Sigmoid colon (tissue), 7 donors: ENCODE measurements at places on chromosomes 7 and 10. TPM values are rescaled to one million over a fixed set of nuclear protein-coding genes. Genes with fewer than 3 reads are reported as not detected.

DNA sequence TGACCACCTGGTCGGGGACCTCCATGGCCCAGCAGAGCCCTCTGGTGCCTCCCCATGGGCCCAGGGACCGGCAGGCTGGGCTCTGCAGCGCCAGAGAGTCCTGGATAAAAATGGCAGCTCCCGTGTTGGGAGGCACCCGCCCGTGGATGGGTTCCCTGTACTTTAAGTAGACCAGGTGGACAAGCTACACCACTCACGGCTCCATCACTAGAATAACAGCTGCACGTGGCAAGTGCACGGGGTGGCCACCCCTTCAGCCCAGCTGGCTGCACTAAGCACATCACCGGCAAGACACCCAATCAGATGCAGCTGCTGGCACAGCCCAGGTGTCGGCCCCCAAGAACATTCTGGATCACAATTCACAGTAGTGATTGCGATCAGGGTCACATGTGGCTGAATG lies 69.8 kb downstream of the DIP2C start:
- no peaks in the 10 kb centered on the region for H3K4me1 ChIP-seq
- H3K36me3 ChIP-seq: no peaks in the 10 kb centered on the region
- DNase-seq: no peak
- H3K27me3 ChIP-seq: no peaks in the 10 kb centered on the region
- H3K4me3 ChIP-seq: no peak overlapping the region

Gene IGFBP3
- total RNA-seq: 212 TPM

Gene TFAM
- total RNA-seq: 10.8 TPM

GRCh38 chr7:33428415-33428814 lies 299.1 kb downstream of the BBS9 start:
- H3K27ac ChIP-seq: no peak overlapping the region
- H3K36me3 ChIP-seq: no peaks in the 10 kb centered on the region
- no peaks in the 10 kb centered on the region for H3K27me3 ChIP-seq
- DNase-seq: no peak

GRCh38 chr10:127259347-127259746 lies 63.0 kb upstream of the INSYN2A start:
- H3K4me3 ChIP-seq: no peak overlapping the region
- no peaks in the 10 kb centered on the region for H3K4me1 ChIP-seq
- no peaks in the 10 kb centered on the region for H3K27me3 ChIP-seq
- DNase-seq: no peak
- H3K27ac ChIP-seq: no peak overlapping the region
- peaks cover 8% of the 10 kb centered on the region for H3K36me3 ChIP-seq

DNA sequence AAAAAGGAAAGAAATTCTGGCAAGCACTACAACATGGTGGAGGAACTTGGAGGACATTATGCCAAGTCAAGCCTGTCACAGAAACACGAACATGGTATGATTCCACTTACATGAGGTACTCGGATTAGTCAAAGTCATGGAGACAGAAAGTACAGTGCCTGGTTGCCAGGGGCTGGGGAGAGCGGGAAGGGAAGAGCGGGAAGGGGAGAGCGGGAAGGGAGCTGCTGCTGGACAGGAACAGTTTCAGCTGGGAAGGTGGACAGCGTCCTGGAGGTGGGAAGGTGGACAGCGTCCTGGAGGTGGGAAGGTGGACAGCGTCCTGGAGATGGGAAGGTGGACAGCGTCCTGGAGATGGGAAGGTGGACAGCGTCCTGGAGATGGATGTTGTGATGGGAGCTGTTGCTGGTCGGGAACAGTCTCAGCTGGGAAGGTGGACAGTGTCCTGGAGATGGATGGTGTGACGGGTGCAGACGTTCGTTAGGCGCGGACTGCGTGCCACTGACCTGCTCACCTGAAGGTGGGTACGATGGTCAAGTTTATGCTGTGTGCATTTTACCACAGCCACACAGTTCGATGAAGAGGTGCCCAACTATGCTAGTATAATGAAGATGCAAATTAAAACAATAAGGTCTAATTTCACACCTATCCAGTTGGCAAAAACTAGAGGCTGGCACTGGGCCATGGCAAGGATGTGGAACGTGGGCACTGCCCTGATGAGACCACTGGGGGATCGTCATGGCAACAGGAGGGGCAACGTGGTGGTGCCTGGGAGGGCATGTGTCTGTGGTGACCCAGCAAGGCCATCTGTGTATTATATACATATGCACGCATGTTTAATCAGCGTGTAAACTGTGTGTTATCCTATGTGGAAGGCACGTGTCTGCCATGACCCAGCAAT lies 103.8 kb downstream of the NKX6-2 start:
- DNase-seq: peak; percentile 58
- H3K36me3 ChIP-seq: no peaks in the 10 kb centered on the region
- no peak overlapping the region for H3K27ac ChIP-seq
- no peak overlapping the region for H3K4me3 ChIP-seq
- H3K27me3 ChIP-seq: no peaks in the 10 kb centered on the region

DNA sequence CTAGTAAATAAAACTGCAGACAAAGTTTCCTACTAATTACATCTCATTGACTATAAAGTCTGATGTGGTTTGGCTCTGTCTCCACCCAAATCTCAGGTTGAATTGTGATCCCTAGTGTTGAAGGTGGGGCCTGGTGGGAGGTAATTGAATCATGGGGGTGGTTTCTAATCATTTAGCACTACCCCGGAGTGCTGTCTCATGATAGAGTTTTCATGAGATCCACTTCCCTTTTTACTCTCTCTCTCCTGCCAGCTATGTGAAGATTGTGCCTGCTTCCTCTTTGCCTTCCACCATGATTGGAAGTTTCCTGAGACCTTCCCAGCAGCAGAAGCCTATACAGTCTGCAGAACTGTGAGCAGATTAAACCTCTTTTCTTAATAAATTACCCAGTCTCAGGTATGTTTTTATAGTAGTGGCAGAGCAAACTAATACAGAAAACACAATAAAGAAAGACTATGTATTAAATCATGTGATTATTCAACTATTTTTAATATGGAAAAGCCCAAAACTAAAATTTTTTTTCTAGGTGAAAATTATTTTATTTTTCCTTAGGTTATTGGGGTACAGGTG lies 232.1 kb downstream of the FZD1 start:
- no peak for DNase-seq
- no peaks in the 10 kb centered on the region for H3K4me1 ChIP-seq
- no peak overlapping the region for H3K27ac ChIP-seq

DNA sequence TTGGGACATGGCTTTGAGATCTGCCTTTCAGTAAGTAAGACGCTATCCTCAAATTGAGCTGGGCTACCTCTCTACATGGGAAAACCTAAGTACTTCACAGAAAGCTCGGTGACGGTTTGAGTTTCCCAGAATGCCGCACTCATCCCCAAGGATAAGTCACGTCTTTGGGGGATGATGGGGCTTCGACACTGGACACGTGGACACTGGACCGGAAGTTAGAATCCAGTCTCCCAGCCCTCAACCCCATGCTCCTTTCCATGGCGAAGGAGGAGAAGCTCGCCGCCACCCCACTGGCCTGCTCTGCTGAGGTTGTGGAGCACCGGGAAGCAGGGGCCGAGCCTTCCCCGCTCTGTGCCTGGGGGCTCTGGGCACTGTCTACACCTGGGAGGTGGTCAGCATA lies 27.5 kb downstream of the PTPRE start:
- no peaks in the 10 kb centered on the region for H3K4me1 ChIP-seq
- H3K27ac ChIP-seq: no peak overlapping the region
- no peaks in the 10 kb centered on the region for H3K27me3 ChIP-seq
- no peaks in the 10 kb centered on the region for H3K36me3 ChIP-seq
- DNase-seq: peak; percentile 47

DNA sequence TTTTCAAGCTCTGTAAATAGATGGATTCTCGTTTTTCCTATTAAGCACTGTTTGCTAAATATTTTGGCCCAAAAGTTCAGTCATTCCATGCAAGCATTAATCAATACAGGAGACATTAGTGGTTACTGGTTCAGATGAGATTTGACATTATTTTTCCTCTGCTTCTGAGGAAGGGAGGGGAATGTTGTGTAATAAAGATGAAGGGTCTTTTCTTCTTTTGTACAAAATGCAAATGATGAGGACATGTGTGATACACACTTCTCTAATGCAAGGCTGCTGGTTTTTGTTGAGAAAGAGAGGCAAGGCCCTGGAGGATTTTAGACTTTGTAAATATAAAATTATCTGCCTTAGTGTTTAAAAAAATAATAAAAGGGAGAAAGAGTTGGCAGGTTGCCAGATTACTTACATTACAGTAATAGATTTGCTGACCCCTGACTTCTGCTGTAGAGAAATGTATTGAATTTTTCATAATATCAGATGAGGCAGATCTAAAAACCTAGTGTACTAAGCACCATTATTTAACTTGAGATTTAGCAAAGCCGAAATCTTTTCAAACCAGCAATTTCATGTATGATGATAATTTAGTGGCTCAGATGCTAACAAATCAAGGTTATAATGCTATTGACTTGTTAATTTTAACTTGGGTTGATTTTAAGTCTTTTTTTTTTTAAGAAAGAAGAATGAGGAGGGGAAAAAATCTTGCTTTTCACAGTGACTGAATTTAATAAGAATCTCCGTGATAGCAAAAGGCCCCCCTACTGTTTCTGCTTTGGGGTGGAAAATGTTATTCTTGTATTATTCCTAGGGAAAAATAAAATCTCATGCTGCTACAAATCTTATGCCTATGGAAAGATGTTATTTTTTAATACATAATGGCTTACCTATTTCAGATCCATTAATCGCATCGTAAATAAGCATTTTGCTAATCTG lies 180.1 kb downstream of the ARID5B start:
- H3K27me3 ChIP-seq: no peaks in the 10 kb centered on the region
- peaks cover 83% of the 10 kb centered on the region for H3K4me1 ChIP-seq
- DNase-seq: no peak
- H3K36me3 ChIP-seq: peaks cover 10% of the 10 kb centered on the region

Gene ASB10
- total RNA-seq: not detected

DNA sequence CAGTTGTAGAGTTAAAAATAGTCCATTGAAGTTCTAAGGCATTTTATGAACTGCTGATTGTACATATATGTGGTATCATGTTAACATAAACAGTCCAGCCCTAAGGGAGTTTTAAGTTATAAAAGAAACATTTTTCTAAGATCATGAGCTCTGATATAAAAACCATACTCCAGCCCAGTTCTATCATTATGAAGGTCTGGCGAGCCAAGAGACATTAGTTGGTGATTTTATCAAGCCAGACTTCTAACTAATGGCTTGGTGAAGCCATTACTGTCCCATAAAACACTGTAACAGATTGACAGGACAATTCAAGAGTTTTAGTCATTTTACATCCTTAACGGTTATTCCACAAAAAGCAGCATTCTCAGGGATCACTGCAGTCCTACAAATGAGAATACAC lies 221.6 kb downstream of the RNLS start:
- DNase-seq: no peak
- no peaks in the 10 kb centered on the region for H3K4me1 ChIP-seq
- H3K4me3 ChIP-seq: no peak overlapping the region
- H3K27me3 ChIP-seq: no peaks in the 10 kb centered on the region
- H3K36me3 ChIP-seq: no peaks in the 10 kb centered on the region
- no peak overlapping the region for H3K27ac ChIP-seq

- H3K27me3 ChIP-seq: no peaks in the 10 kb centered on the region
- no peak for DNase-seq
- no peaks in the 10 kb centered on the region for H3K36me3 ChIP-seq
- no peak overlapping the region for H3K27ac ChIP-seq
- H3K4me3 ChIP-seq: no peak overlapping the region
- no peaks in the 10 kb centered on the region for H3K4me1 ChIP-seq
Observed at GRCh38 chr10:70552586-70552985, 50.0 kb downstream of the PRF1 start.

DNA sequence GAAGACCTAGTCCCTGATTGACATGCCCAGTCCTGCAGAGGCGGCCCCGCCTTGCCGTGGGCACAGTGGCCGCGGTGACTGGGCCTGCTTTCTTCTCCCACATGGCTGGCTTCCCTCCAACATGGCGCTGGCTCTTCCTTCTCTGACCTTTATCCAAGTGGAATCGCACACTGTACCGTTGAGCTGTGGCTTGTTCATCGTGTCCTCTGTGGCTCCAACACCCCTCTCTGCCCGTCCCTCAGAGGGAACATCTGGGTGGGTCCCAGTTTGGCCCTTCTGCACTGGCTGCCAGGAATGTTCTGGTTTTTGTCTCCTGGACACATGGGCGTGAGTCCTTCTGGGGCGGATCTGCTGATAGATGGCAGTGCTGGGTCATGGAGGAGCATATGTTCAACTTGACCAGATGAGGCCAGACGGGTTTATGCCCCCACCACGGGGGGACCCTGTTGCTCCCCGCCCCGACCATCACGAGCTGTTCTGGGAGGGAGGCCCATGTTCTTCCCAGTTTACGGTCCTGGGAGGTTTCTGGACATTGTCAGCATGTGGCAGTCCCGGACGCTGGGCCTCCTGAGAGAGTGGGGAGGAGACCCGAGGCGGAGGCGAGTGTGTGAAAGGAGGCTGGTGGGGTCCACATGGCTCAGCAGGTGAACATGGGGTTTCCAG lies 63.5 kb downstream of the LHPP start:
- DNase-seq: peak; percentile 96
- H3K36me3 ChIP-seq: no peaks in the 10 kb centered on the region
- no peak overlapping the region for H3K4me3 ChIP-seq

DNA sequence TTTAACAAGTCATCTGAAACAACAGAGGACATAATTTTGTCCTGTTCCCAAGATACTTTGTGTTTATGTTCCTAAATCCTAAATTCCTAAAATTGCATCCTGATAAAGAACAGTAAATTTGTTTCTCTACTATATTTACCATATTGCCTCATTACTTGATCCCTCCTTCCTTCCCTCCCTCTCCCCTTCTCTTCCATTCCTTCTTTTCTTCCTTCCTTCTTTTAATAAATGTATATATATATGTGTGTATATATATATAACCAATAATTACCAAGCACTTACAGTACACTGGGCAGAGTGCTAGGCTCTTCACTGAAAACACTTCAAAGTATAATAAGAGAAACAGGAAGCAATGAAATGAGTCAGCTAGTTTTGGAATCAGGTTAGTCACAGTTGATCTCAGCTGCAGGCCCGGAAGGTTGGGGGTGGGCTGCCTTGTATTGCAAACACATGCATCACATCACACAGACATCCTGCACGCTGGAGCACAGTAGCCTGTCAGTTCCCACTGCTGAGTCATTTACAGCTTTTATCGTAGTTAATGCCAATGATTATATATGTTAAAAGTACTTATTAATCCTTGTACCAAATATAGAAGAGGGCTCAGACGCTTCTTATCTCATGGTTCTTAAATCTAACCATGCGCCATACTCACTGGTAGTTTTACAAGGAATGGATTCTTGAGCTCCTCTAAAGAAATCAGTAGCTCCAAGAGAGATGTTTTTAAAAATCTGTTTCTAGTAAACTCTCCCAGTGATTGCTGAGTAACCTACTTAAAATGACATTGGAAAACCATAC lies 551.7 kb downstream of the GRM8 start:
- no peak overlapping the region for H3K27ac ChIP-seq
- DNase-seq: no peak
- no peak overlapping the region for H3K4me3 ChIP-seq

Gene LEP
- total RNA-seq: 0.27 TPM

Gene RSBN1L
- 47.8 TPM for total RNA-seq

GRCh38 chr7:7005303-7005702 lies 177.0 kb upstream of the C1GALT1 start:
- no peak overlapping the region for H3K27ac ChIP-seq
- H3K36me3 ChIP-seq: no peaks in the 10 kb centered on the region
- H3K27me3 ChIP-seq: no peaks in the 10 kb centered on the region
- no peak overlapping the region for H3K4me3 ChIP-seq
- DNase-seq: no peak

Gene FLNC
- total RNA-seq: 95.3 TPM

Gene PDIA4
- total RNA-seq: 47.4 TPM

GRCh38 chr7:37220664-37221063 lies 228.0 kb downstream of the ELMO1 start:
- H3K4me1 ChIP-seq: no peaks in the 10 kb centered on the region
- no peaks in the 10 kb centered on the region for H3K27me3 ChIP-seq
- H3K27ac ChIP-seq: no peak overlapping the region
